ENCODE measurements at places on chromosomes 4 and X.
A peak's percentile ranks its signal among the peaks of the same experiment; 100 is the strongest.

GRCh38 chrX:15607067-15607466 lies 6.3 kb upstream of the ACE2 start:
- no peak for DNase-seq

DNA sequence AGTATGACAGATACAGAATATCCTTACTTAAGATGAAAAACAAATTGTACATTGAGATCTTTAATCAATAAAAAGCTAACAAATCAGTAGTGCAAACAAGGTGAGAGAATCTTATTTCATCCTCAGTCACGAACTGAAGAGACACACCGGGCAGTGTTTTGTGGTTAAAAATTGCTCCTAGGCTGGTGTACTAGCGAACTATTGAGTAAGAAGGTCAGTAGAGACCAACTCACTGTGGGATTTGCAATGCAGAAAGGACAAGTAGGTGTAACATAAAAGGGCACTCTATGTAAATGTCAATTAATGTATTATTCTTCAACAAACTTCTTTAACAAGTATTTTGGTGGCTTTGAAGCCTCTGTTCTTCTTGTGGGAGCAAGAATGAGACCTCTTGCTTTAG lies 260.2 kb upstream of the PPARGC1A start:
- DNase-seq: no peak

- peak; percentile 75 for DNase-seq
Observed at GRCh38 chr4:24070117-24070516, 180.3 kb upstream of the PPARGC1A start.

DNA sequence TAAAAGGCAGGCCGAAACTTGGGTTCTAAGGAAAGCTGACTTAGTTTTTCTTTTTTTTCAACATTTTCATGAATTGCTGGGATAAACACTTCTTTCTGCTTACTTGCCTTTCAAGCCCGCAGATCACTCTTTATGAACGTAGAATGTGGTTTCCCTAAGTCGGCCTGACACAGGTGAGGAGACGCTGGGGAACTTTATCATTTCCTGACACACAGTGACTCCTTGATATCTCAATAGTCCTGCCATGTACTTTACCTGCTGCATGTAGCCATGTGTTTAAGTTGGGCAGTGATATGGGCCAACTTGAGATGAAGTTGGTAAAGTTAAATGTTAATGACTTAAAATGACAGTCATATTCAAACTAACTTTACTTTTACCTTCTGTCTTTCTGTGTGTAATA lies 26.6 kb upstream of the SNCA start:
- DNase-seq: no peak

GRCh38 chrX:153448556-153449367 lies 2.9 kb upstream of the TREX2 start:
- no peak for DNase-seq

GRCh38 chr4:77820649-77821561 lies 1.7 kb upstream of the CNOT6L start:
- no peak for DNase-seq

DNA sequence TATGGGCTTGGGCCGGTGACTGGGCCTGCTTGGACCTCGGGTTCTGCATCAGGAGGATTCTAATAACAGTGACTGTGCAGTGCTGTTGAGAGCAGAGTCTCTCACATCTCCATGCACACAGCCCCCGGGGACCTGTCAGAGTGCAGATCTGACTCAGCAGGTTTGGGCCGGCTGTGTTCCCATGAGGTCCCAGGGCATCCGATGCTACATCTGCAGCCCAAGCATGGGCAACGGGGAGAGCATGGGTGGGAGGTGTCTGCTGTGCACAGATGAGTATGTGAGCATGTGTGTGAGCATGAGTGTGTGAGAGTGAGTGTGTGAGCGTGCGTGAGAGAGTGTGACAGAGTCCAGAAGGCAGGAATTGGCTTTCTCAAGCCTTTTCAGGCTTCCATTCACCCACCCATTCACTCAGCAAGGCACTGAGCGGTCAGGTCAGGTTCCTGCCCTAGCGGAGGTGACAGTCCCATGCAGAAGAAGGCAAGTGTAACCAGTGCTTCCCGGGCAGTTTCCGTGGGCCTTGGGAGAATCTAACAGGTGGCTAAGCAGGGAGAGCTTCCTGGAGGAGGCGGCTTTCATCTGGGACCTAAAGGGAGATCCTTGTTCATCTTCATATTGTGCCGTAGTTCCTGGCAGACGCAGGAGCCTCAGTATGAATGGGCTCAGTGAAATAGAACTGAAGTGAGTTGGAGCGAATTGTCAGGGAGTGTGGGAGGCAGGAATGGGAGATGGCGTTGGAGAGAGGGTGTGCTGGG lies 62.6 kb downstream of the SORCS2 start:
- DNase-seq: no peak

Measured in Daoy (cell line).